ENCODE measurements at places on chromosomes 7 and 10.
A peak's percentile ranks its signal among the peaks of the same experiment; 100 is the strongest.

GRCh38 chr10:65312876-65313275 is 1613.0 kb upstream of the LRRTM3 start:
- DNase-seq: no peak

DNA sequence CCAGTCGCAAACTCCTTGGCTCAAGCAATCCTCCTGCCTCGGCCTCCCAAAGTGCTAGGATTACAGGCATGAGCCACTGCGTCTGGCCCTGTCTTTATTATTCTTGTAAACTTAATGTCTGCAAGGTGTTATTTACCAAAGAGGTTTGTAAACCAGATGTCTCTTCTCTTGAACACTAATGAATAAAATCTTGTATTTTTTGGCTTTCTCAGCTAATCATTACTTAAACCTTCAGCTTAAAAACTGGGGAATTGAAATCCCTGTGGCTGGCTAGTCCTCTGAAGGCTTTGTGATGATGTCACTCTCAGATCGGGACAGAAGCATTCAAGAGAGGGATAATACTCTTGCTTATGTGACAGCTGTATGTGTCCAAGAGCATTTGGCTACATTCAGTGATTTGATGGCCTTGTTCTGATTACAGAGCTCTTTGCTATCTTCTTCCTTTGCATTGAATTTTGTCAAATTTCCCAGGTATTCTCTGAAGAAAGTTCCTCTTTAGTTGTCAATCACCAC is 130.3 kb downstream of the BICC1 start:
- no peak for DNase-seq

GRCh38 chr7:43905209-43905946 is 1.0 kb downstream of the URGCP start:
- DNase-seq: no peak

- no peak for DNase-seq
Observed at GRCh38 chr10:6953271-6953801, 373.3 kb upstream of the PRKCQ start.

DNA sequence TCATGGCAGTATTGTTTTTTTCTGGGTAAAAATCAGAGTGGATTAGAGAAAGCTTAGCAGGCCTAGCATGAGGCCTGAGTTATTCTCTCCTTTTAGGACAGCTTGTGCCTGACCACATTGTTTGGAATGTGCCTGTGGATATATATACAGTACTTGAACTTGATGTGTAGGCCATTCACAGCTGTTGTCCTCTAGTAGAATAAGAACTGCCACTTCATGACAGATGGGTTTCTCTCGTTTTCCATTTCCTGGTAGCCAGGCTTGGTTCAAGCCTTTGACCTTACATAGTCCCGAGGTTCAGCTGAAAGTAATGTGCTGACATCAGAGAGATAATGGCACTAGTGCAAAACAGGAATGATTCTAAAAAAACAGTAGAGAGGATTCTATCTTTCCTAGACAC is 473.9 kb downstream of the AUTS2 start:
- DNase-seq: no peak

DNA sequence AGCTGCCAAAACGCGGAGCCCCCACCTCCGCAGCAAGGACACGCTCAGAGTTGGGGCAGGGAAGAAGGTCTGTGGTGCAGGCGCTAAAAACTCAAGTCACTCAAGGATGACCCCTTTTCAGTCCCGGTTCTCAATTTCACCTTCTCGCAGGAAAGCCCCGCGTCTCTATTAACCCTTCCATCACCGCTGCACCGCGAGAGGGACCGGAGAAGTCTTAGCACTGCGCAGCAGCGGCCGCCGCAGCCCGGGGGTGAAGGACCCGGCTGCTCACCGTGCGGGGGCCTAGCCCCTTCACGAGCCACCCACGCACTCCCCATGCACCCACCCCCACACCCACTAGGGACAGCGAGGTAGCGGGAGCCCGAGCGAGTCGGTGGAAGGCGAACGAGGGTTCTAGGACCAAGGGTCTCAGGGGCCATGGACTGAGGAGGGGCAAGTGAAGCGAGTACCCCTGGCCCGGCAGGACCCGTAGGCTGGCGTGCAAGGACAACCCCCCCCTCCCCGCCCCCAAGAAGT is 162.9 kb downstream of the SH3PXD2A start:
- peak; percentile 40 for DNase-seq

- DNase-seq: no peak
Observed at GRCh38 chr10:97782455-97783228, 10.8 kb upstream of the SFRP5 start.

DNA sequence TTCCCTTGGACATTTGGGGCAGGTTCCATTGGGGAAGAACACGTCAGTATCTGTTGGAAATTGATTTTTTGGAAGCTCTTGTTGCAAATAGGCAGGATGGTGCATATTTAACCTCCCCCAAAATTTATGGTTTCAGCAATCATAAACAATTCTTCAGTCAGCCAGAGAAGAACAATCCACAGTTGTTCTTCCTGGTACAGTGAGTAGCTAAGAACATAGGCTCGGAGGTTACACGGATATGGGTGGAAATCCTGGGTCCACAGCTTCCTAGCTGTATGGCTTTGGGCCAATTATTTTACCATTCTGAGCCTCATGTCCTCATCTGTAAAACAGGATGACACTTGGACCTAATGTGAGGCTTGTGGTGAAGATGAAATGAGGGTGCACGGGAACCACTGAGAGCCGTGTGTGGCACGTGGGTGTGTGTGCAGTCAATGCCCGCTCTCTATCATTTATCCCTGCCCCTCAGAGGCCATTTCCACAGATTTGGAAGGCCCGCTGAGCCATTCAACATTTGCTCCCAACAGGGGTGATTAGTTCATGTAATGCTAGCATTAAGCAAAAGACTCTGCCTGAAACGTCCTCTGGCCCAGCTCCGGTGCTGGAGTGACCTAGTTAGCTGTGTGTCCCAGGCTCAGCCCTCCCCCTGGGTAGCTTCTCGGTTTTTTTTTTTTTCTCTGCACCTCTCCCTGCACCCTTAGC is 9.7 kb downstream of the CAMK1D start:
- DNase-seq: no peak

DNA sequence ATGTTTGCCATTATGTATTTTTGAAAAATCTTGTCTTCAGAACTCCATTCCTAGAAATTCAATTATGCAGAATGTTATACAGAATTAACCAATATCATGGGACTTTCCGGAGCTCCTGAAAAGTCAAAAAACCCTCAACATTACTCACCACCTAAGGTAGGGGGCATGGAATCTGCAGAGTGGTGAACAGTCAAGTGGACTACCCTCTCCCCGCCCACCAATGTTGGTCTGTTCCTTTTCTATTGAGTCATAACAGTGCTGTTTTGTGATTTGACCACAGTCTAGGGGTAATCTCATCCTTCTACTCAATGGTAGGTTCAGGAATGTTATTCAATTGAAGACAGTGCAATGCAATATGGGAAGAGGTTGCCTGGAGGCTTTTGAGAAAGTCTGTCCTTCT is 130.5 kb upstream of the HABP2 start:
- DNase-seq: no peak

GRCh38 chr7:155794196-155794595 is 18.1 kb downstream of the SHH start:
- no peak for DNase-seq

DNA sequence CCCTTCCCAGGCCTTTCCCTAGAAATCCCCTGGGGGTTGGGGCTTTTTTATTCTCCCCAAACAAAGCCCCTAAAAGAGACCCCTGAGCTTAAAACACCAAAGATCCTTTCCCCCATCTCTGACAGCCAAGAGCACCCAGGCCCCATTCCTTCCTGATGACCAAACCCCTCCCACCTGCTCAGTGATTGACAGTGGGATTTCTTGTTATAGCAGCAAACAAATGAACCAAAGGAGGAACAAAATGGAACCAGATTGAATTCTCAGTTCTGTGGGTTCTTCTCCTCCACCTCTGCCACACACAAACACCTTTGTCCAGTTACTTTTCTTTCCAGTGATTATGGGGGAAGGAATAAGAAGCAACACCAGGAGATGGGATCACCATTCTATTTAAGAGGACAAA is 21.5 kb upstream of the CDHR3 start:
- DNase-seq: no peak

DNA sequence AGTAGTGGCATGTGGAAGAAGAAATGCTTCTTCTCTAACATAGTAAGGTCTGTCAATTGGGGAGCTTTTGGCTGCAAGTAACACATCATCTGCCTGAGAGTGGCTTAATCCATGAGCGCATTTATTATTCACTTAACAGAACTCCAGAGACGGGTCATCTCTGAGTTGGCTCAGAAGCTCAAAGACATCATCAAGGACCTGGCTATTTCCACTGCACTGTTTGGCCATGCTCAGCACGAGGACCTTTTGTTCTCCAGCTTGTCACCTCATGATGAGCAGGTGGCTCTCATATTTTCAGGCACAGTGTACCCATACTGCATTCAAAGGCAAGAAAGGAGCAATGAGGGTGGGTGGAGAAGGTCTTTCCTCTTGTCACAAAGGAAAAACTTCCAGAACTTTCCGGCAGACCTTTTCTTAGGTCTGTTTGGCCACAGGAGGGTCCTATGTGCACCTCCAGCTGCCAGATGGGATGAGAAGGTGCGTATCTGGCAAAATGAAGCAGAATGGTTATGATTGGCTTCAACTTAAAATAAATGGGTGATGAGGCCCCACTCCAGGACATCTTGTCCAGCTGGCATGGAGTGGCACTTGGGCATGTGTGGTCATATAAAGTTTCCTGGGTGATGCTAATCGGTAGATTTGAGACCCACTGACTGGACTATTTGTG is 55.6 kb upstream of the SHH start:
- no peak for DNase-seq

DNA sequence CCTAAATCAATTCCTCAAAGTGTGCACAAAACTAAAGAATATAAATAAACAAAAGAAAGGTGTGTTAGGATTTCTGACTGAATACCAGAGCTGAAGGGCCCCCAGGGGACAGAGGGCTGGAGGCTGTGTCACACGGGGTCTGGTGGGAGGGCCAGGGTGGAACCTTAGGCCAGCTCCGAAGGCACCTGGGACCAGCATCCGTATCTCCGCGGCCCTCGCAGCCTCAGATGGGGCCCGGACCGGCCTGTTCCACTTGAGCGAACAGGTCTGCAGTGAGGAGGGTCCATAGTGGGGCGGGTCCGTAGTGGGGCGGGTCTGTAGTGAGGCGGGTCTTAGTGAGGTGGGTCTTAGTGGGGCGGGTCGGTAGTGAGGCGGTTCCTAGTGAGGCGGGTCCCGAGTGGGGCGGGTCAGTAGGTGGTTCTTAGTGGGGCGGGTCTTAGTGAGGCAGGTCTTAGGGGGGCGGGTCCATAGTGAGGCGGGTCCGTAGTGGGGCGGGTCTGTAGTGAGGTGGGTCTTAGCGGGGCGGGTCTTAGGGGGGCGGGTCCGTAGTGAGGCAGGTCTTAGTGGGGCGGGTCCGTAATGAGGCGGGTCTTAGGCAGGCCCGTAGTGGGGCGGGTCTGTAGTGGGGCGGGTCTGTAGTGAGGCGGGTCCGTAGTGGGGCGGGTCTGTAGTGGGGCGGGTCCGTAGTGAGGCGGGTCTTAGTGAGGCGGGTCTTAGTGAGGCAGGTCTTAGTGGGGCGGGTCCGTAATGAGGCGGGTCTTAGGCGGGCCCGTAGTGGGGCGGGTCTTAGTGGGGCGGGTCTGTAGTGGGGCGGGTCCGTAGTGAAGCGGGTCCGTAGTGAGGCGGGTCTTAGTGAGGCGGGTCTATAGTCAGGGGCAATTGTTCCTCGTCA is 15.1 kb downstream of the GPR146 start:
- DNase-seq: no peak

DNA sequence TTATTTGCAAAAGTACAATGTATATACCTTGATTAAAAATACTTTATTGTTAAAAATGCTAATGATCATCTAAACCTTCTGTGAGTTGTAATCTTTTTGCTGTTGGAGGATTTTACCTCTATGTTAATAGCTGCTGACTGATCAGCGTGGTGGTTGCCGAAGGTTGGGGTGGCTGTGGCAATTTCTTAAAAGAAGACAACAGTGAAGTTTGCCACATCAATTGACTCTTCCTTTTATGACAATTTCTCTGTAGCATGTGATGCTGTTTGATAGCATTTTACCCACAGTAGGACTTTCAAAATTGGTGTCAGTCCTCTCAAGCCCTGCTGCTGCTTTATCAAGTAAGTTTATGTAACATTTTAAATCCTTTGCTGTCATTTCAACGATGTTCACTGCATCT is 16.9 kb upstream of the ENTPD1 start:
- no peak for DNase-seq

GRCh38 chr7:107998150-107998549 is 4.8 kb downstream of the LAMB1 start:
- no peak for DNase-seq

GRCh38 chr7:37409461-37409860 is 39.2 kb downstream of the ELMO1 start:
- DNase-seq: no peak

DNA sequence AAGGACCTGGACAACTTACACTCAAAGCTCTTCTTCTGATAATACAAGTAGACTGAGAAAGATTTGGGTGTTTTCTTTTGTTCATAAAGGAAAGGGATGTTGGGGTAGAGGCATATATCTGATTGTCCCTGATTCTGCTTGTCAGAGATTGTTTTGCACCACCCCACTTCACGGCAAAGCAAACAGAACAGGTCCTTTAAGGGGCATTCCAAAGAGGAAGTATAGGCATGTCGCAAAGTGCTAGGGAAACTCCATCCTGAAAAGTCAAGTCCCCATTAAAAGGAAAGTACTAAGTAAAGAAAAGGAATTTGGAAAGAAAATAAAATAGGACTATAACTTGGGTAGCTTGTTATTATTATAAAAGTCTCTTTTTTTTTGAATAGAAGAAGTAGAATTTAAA is 233.0 kb downstream of the DNAJB9 start:
- no peak for DNase-seq

DNA sequence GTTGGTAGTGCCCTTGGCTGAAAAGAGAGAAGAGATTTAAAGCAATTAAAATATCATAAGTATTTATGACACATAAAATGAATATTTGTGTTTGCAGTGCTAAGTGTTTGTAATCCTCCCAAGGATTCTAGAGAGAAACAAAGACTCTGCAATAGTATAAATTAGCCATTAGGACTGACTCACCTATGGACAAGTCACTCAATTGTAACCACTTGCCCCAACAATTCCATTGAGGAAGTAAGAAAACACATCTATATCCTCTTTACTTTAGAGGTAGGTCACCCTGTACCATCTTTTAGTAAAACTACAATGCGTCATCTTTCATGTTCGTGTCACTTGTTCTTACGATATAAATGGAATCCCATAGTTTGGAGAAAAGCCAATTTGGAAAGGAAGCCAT is 85.7 kb upstream of the INHBA start:
- no peak for DNase-seq

DNA sequence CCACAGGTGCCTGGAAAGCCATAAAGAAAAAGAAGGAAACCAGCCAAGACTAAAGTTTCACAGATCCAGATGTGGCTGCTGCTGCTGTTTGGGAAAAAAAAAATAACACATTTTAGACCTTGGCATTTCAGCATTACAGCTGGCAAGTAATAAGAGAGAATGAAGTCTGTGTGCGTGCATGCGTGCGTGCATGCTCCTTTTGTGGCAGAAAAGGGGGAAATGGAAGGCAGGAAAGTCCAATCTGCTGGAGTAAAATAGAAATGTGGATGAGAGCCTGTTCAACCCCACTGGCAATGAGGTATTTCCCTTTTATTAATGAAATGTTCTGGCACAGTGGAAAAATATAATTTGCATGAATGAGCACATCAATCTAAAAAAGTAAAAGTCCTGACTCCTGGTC is 137.0 kb upstream of the SEMA3A start:
- no peak for DNase-seq
